ENCODE measurements at places on chromosomes 1 and 21.

GRCh38 chr1:115330480-115331013 is 7.5 kb downstream of the NGF start:
- no peak for DNase-seq
- no peaks in the 10 kb centered on the region for H3K36me3 ChIP-seq
- peak overlapping the region; percentile 27 for H3K27ac ChIP-seq
- H3K4me1 ChIP-seq, result no peaks in the 10 kb centered on the region
- no peak overlapping the region for H3K4me3 ChIP-seq

DNA sequence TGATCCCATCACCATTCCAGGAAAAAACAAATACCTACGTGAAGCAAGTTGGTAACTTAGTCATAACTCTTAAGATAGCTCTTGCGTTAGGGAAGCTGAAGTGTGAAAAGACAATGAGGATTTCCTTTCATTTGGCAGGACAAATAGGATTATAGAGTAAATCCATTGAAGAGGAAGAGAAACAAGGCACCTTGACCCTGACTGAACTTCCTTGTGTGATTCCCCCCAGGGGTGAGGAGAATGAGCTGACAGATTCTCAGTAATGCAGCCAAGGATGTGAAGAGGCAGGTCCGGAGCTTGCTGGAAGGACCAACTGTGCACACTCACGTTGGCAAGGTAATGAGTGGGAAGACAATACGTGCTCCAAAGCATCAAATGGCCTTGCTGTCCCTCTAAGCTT is 55.0 kb upstream of the HMCN1 start:
- no peak for DNase-seq
- H3K27ac ChIP-seq, result no peak overlapping the region
- H3K36me3 ChIP-seq, result no peaks in the 10 kb centered on the region
- H3K27me3 ChIP-seq, result no peaks in the 10 kb centered on the region
- no peaks in the 10 kb centered on the region for H3K4me1 ChIP-seq

DNA sequence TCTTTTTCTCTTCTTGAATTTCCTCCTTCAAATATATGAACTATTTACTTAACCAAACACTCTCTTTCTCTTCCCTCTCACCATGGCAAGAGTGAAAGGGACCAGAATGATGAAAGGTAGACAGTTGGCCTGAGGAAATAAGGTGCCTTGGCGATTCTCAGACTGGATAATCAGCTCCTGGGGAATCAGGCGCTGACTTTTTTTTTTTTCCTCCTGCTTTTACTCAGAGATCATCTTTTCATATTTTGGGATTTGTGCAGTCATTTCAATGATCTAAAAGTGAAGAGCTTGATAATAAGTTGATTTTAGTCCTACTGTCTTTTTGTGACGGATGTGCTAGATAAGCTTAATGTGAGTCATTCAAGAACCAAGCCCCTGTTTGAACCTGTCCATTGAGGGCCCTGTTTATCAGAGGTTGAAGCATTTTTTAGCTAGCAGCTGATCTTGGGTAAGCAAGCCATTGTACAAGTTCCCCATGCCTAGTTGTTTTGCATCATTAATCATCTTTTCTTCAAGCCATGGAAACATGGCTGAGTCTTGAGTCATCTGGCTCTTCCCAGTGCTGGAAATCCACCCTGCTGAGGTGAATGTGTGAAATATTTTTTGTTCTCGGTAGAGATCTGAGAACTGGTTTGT is 40.8 kb downstream of the ITSN1 start:
- H3K4me1 ChIP-seq, result no peaks in the 10 kb centered on the region
- no peak for DNase-seq
- H3K27me3 ChIP-seq, result no peaks in the 10 kb centered on the region
- H3K36me3 ChIP-seq, result no peaks in the 10 kb centered on the region
- H3K27ac ChIP-seq, result no peak overlapping the region

DNA sequence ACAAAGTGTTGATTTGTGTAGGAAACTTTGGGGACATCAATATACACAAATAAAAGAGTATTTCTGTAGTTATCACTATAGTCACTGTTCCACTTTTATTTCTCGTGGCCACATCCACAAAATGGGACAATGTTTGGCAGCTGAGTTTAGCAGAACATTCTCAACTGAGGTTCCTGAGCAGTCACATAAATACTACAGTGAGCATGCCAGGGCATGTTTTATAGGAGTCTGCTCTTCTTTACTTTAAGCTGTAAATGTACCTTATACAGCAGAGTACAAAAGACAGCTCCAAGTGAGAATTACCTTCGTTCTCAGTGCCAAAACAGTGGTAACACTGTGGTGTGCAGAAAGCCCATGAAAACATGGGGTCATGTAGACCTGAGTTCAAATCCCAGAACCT is 5.0 kb downstream of the BTG3 start:
- no peaks in the 10 kb centered on the region for H3K36me3 ChIP-seq
- no peak overlapping the region for H3K27ac ChIP-seq
- DNase-seq, result no peak

GRCh38 chr1:55646181-55646580 is 431.0 kb upstream of the USP24 start:
- H3K27me3 ChIP-seq, result no peaks in the 10 kb centered on the region
- H3K27ac ChIP-seq, result peak overlapping the region; percentile 25
- no peak overlapping the region for H3K4me3 ChIP-seq
- H3K4me1 ChIP-seq, result no peaks in the 10 kb centered on the region

DNA sequence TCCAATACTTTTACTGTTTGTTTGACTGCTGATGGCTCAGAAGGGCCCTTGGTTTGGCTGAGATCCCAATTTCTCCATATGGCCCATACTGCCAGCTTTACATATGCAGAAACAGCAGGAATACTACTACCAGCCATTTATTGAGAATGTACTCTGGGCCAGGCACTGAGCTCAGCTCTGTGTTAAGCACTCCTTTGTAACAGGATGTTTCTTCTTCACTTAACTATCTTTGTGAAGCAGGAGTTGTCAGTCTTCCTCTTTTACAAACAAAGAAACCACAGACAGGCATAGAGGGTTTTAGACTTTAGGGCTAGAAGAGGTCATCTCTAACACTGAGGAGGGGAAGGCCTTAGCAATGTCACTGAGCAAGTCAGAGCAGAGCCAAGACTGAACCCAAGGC is 8.3 kb downstream of the HMGCL start:
- no peaks in the 10 kb centered on the region for H3K27me3 ChIP-seq
- H3K36me3 ChIP-seq, result no peaks in the 10 kb centered on the region
- no peak overlapping the region for H3K27ac ChIP-seq
- DNase-seq, result no peak
- H3K4me1 ChIP-seq, result no peaks in the 10 kb centered on the region

DNA sequence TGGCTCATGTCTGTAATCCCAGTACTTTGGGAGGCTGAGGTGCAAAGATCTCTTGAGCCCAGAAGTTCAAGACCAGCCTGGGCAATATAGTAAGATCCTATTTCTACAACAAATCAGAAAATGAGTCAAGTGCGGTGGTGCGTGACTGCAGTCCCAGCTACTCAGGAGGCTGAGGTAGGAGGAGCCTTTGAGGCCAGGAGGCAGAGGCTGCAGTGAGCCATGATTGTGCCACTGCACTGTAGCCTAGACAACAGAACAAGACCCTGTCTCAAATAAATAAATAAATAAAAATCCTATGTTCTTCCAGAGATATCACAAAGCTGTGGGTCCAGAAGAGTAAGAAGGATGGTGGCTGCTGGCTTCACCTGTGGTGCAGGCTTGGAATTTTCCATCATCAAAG is 22.1 kb downstream of the CDA start:
- H3K4me1 ChIP-seq, result no peaks in the 10 kb centered on the region
- no peaks in the 10 kb centered on the region for H3K27me3 ChIP-seq
- no peak for DNase-seq
- H3K27ac ChIP-seq, result no peak overlapping the region
- no peaks in the 10 kb centered on the region for H3K36me3 ChIP-seq

- H3K4me3 ChIP-seq, result no peak overlapping the region
- no peaks in the 10 kb centered on the region for H3K27me3 ChIP-seq
- DNase-seq, result no peak
- H3K36me3 ChIP-seq, result no peaks in the 10 kb centered on the region
- no peaks in the 10 kb centered on the region for H3K4me1 ChIP-seq
Measured at GRCh38 chr1:114130213-114130612, 23.5 kb downstream of the SYT6 start.

DNA sequence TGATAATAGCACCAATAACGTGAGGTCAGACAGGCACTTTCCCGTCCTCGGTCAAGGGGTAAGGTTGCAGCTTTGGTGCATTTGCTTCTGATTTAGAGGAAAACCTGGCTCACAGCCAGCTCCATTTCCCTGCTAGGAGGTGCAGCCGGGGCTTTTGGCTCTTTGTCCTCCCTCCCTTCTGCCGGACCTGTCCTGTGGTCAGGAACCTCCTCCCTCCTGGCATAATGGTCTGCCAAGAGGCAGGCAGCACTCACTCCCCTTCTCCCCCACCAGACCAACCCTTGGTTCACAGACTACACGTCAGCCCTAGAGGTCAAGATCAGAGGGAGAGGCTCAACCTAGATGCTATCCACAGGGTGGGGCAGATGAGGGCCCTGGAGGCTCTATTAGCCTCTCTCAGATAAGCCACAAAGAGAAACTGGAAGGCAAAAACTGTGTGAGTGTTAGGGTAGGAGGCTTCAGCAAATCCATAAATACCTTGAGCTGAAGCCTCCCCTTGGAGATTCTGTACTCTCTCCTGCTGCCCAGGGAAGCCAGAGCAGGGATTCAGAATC is 64.8 kb downstream of the PLXNA2 start:
- H3K36me3 ChIP-seq, result no peaks in the 10 kb centered on the region
- H3K4me1 ChIP-seq, result peaks cover 5% of the 10 kb centered on the region
- no peak for DNase-seq
- no peaks in the 10 kb centered on the region for H3K27me3 ChIP-seq
- H3K27ac ChIP-seq, result no peak overlapping the region
